ENCODE measurements at places on chromosomes 4 and X.

DNA sequence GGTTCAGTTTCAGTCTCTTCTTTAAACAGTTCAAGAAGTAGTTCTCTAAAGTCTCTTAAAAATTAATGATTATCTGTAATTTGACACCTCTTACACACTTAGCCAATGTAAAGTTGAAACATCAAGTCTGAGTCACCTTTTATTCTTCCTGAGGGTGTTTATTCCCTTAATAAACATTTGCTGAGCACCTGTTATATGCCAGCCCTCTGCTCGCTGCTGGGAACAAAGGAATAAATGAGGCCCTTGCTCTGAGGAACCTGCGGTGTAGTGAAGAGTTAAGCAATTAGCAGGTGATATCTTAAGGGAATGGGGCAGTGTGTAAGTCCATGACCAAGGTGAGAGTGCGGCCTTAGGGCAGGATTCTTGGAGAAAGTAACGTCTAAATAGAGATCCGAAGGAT is 5.2 kb upstream of the NDNF start:
- DNase-seq: no peak

GRCh38 chrX:63934160-63934559 is 149.1 kb upstream of the ARHGEF9 start:
- no peak for DNase-seq

- no peak for DNase-seq
Measured at GRCh38 chr4:48340276-48340964, 909 bp upstream of the SLAIN2 start.

- DNase-seq: no peak
Measured at GRCh38 chrX:7446815-7447214, 298.9 kb upstream of the PUDP start.

DNA sequence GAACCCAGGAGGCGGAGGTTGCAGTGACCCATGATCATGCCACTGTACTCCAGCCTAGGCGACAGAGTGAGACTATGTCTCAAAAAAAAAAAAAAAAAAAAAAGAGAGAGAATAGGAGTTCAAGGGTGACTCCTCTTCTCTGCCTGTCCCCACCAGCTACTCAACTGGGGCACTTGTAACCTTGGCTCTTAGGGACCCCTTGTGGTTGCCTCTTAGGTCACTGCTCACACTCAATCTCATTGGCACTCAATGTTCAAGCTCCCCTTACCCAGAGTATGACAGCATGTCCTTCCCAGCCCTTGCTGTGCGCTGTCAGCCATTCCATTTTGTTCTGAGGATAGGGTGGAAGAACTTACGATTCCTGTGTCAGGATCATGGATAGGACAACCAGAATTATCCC is 82.4 kb upstream of the BEND4 start:
- DNase-seq: no peak

All from stimulated activated CD8-positive, alpha-beta memory T cell treated with anti-CD3 and anti-CD28 coated beads, Interleukin-2, amount 100 ng/mL, for 1 hour (primary cell).